ENCODE measurements at places on chromosomes 2 and 18.

DNA sequence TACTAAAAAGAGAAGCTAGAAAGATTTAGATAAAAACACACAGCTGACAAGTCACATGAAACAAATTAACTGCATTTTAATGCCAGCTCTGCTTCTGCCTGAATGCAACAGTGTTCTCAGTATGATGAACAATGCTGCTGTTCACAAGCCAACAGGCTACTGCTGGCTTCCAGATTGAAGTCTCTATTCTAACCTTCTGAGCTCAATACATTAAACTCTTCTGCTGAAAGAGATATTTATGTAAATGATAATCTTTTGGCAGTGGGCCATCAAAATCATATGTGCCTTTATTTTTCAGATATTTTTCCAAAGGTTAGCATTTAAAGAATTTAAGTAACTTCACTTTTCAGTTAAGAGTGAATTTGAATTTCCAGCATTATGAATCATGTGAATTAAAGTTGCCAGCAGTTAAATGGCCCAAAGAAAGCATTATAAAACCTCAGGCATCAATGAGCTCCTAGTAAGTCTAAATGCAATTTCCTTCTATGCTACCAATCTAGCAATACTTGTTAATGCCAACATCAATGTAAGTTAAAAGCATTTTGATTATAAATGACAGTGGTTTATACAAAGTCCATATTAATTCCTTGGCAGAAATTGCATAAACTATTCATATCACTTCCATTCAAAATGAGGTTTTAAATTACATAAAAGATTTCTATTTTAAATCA lies 72.4 kb downstream of the ID2 start:
- DNase-seq: no peak

GRCh38 chr2:39127973-39128372 lies 7.1 kb upstream of the SOS1 start:
- peak; percentile 37 for DNase-seq

- DNase-seq: no peak
Observed at GRCh38 chr2:40592218-40592617, 140.3 kb upstream of the SLC8A1 start.

- DNase-seq: peak; percentile 50
Observed at GRCh38 chr2:150624001-150624401, 136.5 kb upstream of the RND3 start.

GRCh38 chr18:4251873-4252272 lies 203.2 kb downstream of the DLGAP1 start:
- DNase-seq: no peak

DNA sequence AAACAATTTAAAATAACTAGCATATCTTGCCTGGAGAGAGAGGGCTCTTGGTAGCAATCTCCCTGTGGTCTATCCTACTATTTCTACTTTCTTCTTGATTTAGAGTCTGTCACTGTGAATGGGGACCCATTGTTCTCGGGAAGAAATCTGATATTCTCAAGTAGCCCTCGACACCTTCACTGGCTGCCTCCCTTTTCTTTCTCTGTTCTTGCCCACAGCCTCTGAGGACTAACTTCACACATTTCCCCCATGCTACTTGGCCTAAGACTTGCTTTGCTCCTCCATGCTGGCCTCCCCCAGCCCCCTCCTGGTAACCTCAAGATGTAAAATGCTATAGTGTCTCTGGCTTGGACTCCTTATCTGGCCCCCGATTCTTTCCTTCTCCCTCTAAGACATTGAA lies 58.8 kb upstream of the NT5C1B start:
- no peak for DNase-seq

DNA sequence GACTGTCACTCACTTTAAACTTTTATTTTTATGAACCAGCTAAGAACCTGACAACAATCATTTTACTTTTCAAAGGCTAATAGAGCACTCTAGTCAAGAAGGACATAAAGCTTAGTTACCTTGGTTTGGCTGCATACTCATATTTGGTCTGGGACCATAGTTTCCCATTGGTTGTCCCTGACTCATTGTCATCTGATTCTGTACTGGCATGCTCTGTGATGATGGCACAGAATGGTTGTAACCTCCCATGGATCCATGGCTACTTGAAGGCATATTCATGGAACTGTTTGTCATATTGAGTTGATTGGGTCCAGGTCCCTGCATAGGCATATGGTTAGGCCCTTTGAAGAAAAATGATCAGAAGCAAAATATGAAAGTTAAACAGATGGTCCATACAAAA lies 37.9 kb downstream of the SS18 start:
- peak; percentile 20 for DNase-seq

DNA sequence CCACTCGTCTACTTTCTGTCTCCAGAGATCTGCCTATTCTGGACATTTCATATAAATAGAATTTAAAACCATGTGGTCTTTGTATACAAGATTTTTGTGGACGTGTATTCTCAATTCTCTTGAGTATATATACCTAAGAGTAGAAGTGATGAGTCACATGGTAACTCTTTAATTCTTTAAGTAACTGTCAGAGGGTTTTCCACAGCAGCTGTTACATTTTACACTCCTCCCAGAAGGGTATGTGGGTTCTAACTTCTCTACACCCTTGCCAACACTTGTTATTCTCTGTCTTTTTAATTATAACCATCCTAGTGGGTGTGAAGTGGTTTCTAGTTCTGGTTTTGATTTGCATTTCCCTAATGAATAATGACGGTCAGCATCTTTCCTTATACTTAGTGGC lies 70.9 kb downstream of the MAP3K20 start:
- DNase-seq: no peak

Measured in suppressor macrophage (primary cell).